ENCODE measurements at places on chromosomes 2 and 18.

DNA sequence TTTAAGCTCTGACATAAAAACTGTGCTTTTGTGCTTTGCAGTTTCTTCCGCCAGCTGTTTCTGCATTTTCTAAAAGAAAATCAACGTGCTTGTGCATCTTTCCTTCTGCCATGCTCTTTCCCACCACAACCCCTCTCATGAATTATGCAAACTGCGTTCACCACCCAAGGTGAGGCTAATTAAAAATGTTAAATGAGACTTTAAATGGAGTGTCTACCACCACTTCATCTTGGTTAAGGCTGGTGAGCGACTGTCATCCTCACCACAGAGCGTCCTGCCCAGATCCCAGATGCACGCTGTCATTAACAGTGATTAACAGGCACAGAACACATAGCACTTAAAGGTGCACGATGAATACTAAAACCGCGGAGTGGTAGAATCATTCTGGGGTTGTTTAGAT is 250.5 kb upstream of the RAB6C start:
- DNase-seq: no peak

DNA sequence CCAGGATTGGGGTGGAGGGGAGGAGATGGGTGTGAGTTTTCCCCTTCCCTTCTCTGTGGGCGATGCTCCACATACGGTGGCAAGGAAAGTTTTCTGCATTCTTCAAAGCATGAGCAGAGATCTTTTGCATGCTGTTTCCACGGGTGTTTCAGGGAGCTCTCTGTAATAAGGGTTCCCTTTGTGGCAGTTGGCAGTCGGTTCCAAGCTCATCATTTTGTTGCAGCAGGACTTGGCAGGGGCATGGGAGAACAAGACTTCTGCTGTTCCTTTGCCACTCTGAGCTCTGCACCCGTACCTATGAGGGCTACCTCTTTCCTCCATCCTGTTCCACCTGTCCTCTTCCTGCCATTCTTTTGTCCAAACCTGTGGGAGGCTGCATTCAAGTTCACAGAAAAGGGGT is 71.3 kb upstream of the SPRED2 start:
- no peak for DNase-seq

GRCh38 chr2:74843433-74843832 is 9.5 kb downstream of the HK2 start:
- DNase-seq: no peak

GRCh38 chr18:36505665-36506064 is 208.2 kb downstream of the FHOD3 start:
- no peak for DNase-seq

DNA sequence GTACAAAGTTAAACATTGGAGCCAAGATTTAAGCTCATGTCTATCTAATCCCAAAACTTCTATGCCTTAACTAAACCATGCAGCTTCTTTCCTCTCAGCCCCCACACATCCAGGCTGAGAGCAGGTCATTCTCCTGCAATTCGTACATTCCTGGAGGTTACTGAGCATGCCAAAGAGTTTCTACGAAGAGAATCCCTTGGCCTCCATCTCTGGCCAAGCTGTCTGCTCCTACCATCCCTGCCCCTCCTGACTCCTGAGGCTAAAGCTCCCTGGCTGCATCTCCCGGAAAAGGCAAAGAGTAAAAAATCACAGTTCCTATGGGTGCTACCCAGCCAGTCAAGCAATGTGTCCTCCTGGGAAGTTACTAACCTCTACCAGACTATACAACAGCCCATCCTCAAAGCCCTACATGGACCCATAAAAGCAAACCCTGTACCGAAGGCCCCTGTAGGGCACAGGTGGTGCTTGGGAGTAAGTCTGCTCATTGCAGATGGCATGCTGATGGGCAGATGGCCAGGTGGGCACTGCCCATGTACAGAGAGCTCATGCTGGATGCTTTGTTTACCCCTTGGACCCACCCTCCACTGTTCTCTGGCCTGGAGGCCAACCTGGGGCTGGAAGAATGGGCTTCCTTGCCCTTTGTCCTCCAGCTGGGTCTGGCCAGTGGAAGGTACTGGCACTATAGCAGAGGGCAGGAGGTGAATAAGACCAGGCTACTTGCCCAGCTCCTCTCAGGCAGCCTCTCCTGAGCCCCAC is 99.5 kb downstream of the TTC32 start:
- no peak for DNase-seq

DNA sequence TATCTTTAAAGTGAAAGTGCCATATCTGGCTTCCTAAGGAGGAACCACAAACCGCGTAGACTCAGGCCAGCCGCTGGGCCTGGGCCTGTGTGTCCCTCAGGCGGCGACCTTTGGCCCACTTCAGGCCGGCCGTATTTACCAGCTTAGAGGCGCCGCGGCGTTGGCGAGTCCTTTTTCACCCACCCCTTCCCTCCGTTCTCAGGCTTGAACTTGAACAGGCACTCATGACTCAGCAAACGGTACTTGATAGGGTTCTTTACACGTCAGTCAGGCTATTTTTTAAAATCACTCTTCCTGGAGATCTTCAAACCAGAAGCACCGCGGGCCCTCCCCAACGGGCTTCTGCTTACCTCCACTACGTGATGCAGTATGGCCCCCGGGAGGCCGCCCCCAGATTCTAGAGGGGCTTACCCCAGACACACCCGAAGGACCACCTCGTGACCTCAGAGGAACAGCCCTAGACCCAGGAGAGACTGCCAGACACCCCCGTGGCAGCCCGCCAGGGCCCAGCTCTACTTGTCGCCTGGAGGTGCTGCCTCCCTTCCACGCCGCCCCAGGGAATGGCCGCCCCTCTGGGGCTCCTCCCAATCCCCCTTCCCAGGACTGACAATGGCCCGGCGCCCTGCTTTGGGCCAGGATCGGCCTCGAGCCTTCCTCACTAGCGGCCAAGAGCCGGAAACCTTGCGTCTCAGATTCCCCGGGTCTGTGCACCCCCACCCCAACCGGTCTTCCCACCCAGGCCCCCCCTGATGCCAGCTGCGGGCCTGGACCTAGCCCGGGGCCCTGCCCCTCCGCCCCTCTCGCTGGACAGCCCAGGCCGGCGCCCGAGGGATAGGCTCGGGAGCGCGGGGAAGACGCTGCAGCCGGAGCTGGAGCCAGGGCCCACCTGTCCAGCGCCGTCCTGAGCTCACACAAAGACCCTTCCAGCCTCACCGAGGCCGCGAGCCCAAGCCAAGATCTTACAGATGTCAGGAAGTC is 33.8 kb upstream of the IMPA2 start:
- peak; percentile 55 for DNase-seq

DNA sequence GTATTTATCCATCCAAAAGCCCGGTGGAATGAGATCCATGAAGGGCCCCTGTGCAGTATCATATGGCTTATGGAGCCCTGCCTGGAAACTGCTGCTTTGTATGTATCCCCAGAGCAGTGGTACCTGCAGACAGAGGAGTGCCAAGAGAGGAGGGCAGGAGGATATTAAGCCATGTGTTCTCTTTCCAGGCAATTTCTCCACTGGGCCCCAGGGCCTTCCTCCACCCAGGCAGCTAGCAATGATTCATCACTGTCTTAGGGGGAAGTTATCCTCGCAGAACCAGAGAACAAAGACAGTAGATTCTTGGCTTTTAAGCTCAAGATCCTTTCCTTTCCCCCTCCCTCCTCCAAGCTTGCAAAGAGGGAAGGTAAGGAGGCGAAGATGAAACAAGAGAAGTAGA is 98.1 kb downstream of the LRRC30 start:
- no peak for DNase-seq

GRCh38 chr2:130150181-130151144 is 5.6 kb upstream of the CCDC74B start:
- no peak for DNase-seq

- no peak for DNase-seq
These were observed 79.5 kb upstream of the YWHAQ start for GRCh38 chr2:9710311-9710710.

Measured in neural crest cell (in vitro differentiated cells).